ENCODE measurements at places on chromosomes 1 and 21.

GRCh38 chr1:91803847-91804545 lies 82.0 kb downstream of the TGFBR3 start:
- DNase-seq, result no peak

- no peak for DNase-seq
These were observed 8.1 kb downstream of the CD2 start for GRCh38 chr1:116762281-116762680.

DNA sequence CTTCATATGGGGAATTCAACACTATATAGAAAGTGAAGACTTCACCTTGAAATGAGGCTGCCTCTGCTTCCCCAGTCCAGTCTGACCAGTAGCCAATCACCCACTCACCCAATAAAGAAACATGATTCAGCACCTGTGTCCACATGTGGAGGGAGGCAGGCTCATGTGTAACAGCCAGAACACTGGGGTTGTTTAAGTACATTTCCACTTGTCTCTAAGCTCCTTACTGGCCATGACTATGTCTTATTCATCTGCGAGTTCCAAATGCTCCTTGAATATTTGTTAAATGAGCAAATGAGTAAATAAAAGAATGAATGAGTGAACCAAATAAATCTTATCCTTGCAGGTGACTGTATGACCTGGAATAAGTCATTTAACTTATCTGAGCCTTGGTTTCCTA lies 100.1 kb downstream of the BRINP2 start:
- DNase-seq, result no peak

- no peak for DNase-seq
These were observed 11.6 kb upstream of the KCNJ15 start for GRCh38 chr21:38244885-38245869.

GRCh38 chr1:117654493-117655219 lies 48.8 kb downstream of the TENT5C start:
- no peak for DNase-seq

GRCh38 chr1:211260141-211261107 lies 1.3 kb downstream of the RCOR3 start:
- DNase-seq, result peak; percentile 63

Data from HuH-7.5 (cell line).